KG1 (cell line): ENCODE measurements at places on chromosomes 3 and 15.

GRCh38 chr15:66117841-66118240, 135.7 kb downstream of the MEGF11 start:
- no peak for DNase-seq

DNA sequence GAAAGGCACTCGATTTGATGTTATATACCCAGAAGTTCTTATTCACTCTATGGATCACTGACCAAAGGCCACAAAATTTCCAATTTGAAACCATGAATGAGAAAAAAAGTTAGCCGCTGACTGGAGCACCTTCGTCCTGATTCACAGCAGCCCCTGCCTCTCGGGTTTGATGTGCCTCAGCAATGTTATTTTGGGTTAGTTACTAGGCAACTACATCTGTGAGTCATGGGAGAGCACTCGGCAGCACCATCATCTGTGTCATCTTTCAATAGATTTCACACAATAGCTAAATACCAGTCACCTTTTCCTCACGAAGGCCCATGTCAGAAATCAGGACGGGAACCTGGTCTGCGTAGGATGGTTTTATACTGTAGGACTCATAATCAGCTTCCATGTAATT, 269.2 kb downstream of the ZBBX start:
- no peak for DNase-seq

GRCh38 chr3:64046996-64047594, 23.8 kb upstream of the PSMD6 start:
- no peak for DNase-seq

GRCh38 chr15:40096094-40096891, 12.4 kb downstream of the BMF start:
- DNase-seq: no peak

DNA sequence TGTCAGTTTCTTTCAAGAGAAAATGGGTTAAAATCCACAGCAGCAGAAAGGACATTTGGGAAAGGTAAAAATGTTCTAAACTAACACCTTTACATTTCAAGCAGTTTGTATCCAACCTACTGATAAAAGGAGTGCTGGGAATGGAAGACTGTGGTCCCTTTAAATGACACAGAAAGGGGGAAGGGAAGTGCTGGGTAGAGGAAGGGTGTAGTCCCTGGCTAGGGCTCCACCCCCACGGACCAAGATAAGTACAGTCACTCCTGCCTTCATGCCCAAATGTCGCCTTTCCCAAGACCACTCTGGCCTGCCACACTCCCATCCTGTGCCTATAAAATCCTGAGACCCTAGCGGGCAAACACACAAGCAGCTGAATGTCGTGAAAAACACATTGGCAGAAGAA, 350.9 kb upstream of the POU1F1 start:
- no peak for DNase-seq

GRCh38 chr3:127451321-127451720, 139.2 kb downstream of the TPRA1 start:
- DNase-seq: no peak

DNA sequence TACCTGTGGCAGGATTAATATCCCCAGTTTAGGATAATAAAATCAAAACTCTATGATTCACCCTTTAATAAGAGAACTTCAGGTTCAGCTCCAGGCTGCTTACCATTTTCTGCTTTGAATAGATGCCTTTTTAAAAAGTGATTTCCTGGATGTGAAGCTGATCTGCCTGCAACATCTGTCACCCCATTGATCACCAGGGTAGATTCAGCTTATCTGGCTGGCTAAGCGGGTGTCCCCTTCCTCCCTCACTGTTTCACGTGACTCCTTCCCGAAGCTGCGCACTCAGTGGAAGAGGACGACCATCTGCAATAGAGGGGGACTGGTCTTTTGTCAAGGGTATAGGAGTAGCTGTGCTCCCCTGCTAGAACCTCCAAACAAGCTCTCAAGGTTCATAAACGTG, 128.1 kb downstream of the IL1RAP start:
- DNase-seq: no peak

DNA sequence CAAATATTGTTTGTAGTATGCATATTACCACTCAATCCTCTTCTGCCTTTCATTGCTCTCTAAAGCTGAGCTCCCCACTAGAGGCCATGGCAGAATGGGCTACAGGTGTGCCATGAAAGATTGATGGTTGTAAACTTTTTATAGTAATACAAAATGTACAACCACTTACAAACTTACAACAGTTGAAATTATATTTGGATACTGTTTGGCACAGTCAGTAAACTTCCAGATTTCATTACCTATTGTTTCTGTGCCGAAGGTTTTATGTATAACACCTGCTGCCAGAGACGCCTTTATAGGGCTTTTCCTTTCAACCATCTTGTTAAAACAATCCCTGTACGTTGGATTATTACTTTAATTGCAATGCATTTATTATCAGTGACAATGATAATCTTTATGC, 7.0 kb downstream of the ROPN1 start:
- no peak for DNase-seq

DNA sequence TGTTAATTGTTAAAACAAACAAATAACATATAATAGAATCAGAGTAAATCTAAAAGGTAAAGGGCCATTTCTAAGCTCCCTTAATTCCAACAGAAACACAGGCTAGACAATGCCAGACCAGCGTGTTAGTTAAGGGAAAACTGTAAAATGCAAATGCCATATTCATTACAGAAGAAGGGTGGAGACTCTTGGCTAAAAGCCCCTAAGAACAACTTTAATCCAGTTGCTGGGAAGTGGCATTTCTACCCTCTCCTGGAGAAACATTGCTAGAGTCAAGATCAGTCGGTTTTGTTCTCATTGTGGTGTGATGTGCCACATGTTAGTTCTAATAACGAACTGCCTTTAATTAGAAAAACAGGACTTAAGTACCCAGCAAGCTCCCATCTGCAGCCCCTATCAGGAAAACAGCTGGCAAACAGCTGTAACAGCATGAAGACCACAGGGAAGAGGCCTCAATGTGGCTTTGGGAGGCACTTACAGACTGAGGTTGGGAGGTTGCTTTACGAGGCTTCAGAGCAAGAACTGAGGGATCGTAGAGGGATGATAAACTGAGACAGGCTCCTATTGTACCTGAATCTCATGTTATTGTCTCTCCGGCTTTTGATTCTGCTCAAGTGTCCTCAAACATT, 1134.8 kb downstream of the ROBO1 start:
- DNase-seq: no peak

GRCh38 chr3:129046732-129047552, 13.6 kb upstream of the GP9 start:
- DNase-seq: no peak

- DNase-seq: no peak
These were observed 51.1 kb downstream of the CHST2 start for GRCh38 chr3:143170676-143171075.

- no peak for DNase-seq
These were observed 17.6 kb upstream of the FAM240A start for GRCh38 chr3:46594723-46595122.

DNA sequence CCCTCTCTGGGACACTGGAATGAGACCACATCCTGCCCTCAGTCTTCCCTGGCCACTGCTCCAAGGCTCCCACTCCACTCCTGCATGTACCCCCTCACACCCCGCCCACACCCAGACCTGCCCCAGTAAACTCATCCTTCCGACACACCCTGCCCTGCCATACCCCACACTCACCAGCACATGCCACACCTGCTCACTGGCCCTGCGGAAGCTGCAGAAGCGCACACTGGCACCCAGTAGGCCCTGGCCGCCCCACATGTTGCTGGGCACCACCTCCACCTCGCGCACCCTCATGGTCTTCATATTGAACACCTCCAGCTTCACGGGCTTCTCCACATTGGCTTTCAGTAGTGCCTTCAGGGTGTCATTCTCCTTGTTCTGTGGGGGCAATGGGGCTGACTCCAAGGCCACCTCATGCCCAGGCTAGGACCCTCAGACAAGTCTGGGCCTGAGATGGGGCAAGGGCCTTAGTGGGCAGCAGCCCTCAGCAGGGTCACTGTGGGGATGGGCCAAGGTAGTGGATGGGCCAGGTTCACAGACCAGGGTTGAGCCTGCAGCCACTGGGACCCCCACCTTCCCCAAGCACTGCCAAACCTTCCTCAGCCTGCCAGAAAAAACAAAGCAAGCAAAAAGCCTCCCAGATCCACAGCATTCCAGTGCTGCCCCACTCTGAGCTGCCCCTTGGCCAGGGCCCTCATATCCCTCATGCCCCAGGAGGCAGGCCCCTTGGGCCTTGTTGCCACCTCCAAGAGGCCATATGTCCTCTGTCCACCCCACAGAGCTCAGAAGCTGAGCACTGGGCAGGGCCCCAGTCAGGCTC, 4.7 kb downstream of the GORASP1 start:
- no peak for DNase-seq

DNA sequence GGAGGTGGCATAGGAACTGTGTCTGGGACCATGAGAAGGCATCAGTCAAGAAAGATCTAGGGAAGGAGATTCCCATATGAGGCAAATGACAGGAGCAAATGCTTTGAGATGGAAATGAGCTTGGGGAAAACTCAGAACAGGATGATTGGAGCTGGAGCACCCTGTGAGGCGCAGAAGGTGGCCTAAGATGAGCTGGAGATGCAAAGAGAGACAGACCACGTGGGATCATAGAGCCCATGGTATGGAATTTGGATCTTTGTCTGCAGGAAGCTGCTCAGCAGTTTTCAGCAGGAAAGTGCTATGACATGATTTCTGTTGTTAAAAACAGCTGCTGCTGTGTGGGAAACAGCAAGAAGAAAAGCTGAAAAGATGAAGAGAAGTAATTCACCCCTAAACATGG, 310.6 kb downstream of the MAGI1 start:
- no peak for DNase-seq

DNA sequence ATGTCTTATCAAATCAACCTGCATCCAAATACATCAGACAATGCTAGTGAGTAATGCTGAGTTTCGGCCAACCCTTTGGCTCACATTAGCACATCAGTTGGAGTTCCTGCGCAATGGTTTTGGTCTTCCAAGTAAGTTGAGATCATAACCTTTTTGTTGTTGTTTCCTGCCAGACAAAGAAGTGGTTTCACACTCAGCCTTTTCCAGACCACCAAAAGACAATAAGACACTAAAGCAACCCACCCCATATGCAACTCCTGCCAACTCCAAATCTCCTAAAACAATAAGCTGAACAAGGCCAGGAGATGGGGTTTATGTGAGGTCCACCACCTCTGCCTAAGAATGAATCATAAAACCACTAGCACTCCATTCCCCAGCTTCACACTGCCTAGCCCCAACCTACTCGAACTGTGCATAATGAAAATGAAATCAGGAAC, 177.0 kb downstream of the ERC2 start:
- no peak for DNase-seq

DNA sequence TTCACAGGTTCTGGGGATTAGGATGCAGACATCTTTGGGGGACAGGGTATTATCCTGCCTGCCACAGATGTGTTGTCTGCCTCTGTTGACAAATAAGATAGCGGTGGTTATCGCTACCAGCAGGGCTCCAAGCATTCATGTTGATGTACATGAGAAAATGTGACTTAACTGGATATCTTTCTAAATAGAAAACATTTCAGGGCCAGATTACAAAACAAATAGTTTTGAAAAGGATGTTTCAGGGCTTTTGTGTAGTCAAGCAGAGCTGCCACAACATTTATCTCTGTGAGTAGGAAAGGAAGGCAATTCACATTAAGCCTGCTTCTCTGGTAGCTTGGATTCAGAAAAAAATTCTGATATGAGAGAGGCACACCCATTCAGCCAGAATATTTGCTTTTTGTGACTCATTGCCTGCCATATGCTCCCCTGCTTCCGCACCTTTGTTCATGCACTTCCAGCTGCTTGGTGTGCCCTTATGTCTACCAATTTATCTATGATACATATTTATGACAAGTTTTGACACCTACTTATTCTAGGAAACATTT, 22.8 kb downstream of the PLS1 start:
- DNase-seq: no peak

GRCh38 chr3:12393894-12394293, 90.4 kb upstream of the TSEN2 start:
- DNase-seq: no peak

DNA sequence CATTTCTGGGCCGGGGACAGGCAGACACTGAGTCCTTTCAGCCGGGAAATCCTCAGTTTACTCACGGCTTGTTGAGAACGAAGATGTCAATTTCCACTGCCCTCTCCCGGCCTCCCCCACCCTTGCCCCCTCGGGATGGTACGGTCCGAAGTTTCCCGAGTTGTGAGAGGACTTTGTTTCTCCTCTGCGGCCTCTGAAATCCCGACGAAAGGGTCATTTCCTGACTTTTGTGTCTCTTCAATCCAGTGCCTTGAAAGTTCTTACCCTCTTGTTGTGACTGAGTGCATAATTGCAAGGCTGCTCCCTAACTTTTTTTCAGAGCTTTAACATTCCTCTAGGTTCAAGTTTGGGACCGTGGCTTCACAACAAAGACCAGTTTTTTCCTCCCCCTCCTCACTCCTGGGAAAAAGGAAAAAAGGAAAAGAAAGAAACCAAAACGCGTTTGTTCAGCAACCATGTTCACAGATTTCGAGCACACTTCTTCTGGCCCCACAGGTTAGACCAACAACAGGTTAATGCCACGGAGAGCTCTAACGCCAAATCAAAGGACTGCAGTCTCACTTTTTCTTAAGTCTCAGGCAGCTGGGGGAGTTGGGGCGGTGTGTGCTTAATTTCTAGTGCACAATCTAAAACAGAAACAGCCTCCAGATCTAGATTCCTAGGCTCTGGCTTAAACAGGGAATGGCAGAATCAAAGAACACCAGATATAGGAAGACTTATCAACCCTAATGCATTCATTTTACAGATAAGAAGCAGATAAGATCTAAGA, 138.9 kb downstream of the TMCO5A start:
- DNase-seq: no peak

- no peak for DNase-seq
These were observed 117.8 kb downstream of the XXYLT1 start for GRCh38 chr3:195153130-195153529.

DNA sequence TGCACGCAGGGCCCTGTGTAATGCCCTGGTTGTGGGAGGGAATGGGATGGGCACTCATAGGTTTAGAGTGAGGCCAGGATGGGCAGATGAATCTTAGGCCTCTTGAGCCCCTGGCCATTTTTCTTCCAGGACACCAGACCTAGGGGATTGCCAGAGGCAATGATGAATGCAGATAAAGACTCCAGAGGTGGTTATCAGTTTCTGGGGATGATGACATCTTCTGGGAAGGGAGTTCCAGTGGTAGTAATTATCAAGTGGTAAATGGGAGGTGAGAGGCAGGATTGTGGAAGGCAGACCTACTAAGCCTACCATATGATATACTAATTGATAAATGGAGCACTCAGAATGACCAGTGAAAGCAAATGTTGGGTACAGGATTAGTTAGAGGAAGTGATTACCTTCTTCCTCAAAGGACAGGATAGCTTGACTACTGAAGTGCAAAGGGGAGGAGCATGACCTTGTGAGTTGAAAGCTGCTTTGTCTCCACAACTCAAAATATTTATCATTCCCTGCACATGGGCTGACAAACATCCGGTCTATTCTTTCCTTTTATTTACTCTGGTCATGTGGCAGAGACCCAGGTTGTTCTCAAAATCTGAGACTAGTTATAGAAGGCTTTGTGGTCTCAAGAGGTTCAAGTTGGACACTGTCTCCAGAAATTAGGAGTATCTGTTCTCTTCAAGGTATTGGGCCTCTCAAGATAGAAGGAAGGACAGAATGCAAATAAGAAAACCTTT, 10.2 kb upstream of the MAPK6 start:
- DNase-seq: no peak
